Activated naive CD8-positive, alpha-beta T cell treated with anti-CD3 and anti-CD28 coated beads, Interleukin-2, amount 50 U/mL, for 24 hours (primary cell): ENCODE measurements at places on chromosomes 4 and X.

- no peak for DNase-seq
Observed at GRCh38 chr4:137455647-137456321, 76.5 kb downstream of the PCDH18 start.

GRCh38 chr4:185868983-185869382, 57.0 kb upstream of the SORBS2 start:
- no peak for DNase-seq

DNA sequence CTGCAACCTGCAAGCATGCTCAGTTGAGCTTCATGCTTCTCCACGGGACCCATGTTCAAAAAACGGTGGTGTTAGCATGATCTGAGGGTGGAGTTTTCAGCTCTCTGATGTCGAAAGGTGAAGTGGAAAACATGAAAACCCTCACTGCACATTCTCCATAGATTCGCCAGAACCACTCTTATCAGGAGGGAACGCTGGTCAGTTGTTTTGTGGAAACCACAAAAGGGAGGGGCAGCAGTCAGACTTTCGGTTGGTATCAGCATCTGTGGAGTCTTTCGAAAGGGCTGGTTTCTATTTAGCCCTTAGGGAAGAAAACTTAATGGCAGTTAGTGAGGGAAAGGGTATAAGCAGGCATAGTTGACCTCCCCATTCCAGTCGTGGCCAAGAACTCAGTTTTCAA, 12.6 kb downstream of the PPA2 start:
- no peak for DNase-seq

- DNase-seq: peak; percentile 11
Observed at GRCh38 chrX:102934624-102935023, 2.4 kb upstream of the RAB40AL start.

GRCh38 chr4:8250637-8251036, 18.9 kb upstream of the HTRA3 start:
- no peak for DNase-seq

DNA sequence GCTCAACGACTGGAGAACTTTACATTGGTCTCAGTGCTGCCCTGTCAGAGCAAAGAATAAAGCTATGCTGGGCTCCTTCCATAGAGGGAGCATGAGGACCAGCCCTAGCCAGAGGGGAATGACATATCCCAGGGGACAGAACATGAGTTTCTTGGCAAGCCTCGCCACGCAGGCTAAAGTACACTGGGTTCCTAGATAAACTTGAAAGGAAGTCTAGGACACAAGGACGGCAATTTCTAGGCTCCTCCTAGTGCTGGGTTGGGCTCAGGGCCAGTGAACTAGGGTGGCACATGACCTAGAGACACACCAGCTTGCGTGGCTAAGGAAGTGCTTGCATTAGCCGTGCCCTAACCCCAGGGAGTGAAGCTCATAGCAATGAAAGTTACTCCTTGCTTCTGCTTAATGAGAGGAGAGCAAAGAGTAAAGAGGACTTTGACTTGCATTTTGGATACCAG, 141.0 kb downstream of the MAB21L2 start:
- DNase-seq: no peak

DNA sequence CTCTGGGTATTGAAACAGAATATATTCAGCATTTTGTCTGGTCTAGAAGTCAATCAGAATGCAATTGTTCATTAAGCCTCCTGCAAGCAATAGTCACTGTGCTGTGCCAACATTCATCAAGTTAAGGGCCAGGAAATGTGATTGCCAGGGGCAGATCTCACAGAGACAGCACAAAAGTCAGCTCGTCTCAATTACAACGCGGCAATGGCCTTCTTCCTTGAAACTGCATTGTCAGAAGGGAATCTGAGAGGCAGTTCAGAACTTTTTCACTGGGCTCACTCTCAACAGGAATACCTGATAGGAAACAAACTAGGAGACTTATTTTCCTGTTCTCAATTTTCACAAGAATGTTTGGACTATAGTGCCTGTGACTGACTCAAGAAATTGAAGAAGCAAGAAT, 131.1 kb upstream of the NR3C2 start:
- no peak for DNase-seq

GRCh38 chrX:153564047-153564606, 34.8 kb downstream of the CCNQ start:
- no peak for DNase-seq

DNA sequence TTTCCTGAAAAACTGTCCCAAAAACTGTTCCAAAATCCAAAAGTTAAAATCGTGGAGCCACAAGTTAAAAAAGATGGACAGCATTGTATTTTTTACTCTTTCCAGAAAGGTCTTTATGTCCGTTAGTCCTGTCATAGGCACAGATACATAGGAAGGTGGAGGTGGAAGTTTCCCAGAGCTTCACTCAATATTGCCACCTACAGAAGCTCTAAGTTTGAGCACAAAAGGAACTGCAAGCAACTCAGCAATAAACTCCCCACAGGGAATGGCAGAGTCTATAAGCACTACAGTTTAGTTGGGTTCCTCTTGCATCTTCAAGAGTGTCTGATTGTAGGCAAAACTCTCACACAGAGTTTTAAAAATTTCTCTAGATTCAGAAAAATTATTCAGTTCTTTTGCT, 22.0 kb upstream of the UGT2B4 start:
- DNase-seq: no peak

- DNase-seq: no peak
Observed at GRCh38 chr4:88613417-88613875, 21.2 kb downstream of the HERC3 start.

DNA sequence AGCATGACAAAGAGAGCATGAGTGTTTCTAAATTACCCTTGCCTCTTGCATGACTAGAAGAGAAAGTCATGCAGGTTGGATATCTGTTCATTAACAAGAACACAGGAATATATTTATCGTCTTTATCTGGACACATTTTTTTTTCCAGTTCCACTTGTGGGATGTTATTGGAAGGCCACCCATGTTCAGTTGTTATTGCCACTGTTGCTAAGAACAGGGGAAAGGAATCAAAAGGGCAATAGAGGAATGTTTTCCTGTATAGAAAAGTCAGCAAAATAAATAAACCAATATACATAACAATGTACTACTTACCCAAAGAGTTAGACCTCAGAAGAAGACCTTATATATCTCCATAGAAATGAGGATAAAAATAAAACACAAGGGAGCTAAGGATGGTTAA, 270.1 kb downstream of the QDPR start:
- DNase-seq: no peak

- DNase-seq: no peak
Observed at GRCh38 chrX:37818031-37818430, 29.3 kb downstream of the DYNLT3 start.

DNA sequence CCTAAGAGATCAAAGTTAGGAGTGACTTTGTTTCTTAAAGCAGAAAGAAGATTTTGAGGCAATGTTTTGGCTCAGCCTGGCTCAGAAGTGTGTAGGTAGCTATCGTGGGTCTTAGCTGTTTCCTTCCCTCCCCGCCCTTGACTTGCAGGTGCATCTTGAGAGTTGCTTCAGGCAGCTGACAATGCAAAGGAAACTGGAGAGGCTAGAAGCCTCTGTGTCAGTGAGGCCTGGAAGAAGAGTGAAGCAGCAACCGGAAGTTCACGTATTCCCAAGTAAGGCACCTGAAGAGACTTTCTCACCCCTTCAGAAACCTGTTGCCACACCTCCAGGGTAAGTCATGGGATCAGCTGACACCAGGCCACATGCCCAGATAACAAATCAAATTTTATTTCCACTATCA, 10.6 kb upstream of the XKRX start:
- DNase-seq: no peak

DNA sequence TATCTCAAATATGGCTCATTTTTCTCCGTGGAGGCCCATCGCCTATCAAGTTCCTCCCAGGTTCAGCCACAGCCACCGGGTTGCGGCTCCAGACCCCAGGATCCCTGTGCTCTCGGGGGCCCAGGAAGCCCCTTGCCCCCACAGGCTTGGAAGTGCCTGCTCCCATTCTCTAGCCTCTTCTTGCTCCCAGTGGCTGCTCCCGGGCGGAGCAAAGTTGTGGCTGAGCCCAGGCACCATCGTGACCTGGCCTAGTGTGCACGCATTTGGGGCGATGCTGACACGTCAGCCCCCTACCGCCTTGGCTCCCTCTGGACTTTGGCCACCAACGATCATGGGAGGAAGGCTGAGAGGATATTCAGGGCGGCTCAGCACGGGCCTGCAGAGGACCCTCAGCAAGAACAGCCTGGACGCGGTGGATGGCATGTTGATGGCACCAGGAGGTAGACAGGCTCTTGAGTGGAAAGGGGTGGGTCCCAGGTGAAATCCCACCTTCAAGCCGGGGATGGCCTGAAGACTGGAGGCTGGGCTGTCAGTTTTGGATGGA, 419.4 kb upstream of the AGA start:
- DNase-seq: no peak

DNA sequence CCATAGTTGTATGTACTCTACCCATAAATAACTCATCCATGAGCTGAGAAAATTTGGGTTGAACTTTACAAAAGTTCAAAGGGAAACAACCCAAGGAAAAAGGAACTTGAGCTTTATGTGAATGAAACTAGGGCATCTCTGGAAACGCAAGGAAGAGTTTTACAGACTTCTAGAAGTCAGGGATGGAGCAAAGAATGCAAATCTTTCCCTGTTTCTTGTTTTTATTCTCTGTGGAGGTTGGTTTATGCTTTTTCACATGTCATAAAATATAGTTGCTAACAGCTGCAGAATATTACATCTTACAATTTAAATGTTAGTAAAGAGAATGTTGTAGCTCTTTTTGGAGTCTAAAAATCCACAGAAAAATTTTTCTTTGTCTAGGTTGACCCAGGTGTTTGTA, 754.1 kb downstream of the PCDH7 start:
- DNase-seq: no peak

- DNase-seq: no peak
Observed at GRCh38 chrX:6371353-6371752, 142.7 kb upstream of the NLGN4X start.

GRCh38 chr4:184648313-184649025, 778 bp downstream of the CASP3 start:
- DNase-seq: peak; percentile 52

DNA sequence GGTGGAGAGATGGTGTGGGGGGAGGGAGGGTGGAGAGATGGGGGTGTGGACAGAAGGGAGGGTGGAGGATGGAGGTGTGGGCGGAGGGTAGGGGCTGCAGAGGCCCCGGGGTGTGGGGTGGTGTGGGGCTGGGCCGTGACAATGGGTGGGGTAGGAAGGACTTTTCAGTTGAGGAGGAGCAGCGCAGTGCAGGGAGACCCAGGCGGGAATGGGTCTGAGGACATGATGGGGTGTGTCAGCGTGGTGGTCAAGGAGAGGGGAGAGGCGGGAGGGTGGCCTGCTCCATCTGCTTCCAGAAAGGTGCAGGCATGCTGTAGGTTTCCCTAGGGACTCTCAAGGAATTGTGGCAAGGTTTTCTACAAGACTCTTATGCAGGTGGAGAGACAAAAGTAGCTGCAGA, 48.9 kb downstream of the RGS12 start:
- no peak for DNase-seq

GRCh38 chr4:84677093-84677492, 94.2 kb downstream of the CDS1 start:
- DNase-seq: no peak

DNA sequence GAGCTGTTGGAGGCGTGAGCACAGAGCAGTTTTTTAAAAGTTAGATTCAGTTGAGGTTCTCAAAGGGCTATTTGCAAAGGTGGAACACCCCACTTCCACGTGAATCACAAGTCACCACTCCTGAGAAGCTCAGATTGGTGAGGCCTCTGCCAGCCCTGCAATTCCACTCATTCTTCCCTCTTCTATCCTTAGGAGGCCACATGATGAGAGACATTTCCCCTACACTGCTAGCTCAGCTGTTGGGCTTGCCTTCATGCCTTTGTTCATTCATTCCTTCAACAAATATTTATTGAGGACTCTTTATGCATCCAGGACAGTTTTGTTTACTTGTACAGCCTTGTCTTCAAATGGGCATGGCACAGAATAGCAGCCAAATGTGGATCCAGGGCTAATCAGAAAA, 3.7 kb downstream of the SRPX2 start:
- no peak for DNase-seq

GRCh38 chr4:187840814-187841213, 154.8 kb upstream of the ZFP42 start:
- no peak for DNase-seq

DNA sequence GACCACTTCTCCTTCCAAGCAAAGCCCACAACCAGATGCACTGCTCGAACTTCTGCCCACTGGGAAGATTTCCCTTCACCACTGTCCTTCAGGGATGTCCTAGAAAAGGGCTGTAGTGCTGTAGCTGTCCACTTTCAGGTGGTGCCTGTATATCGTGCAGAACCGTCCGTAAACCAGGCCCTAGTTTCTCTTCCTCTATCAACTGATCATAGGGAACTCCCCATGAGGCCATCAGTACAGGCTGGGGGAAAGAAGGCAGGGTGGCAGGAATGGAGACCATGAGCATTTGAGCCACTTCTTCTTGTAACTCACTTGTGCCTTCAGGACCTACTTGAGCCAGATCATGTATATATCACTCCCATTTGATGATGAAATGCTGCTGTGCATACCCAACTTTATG, 57.3 kb upstream of the FAM9B start:
- DNase-seq: no peak

GRCh38 chr4:138841343-138841742, 174.2 kb upstream of the NOCT start:
- DNase-seq: no peak

DNA sequence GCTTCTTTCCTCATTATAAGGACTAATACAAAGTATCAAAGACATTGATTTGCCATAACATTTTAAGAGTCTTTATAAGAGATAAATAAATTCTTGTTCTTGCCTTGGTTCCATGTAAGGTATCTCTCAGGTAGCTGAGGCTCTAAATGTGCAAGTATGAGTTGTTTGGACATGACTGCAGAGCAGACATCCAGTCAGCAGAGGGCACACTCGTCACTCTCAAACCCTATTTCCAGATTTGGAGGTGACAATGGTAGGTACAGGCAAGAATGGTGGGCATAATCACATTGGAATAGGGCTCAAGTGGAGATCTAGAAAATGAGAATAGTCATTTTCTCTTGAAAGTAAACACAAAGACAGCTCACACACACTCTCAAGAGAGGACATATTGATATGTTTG, 133.3 kb upstream of the ZIC3 start:
- DNase-seq: no peak

GRCh38 chr4:67750691-67751090, 3.5 kb downstream of the GNRHR start:
- DNase-seq: no peak

- no peak for DNase-seq
Observed at GRCh38 chrX:21295246-21295820, 78.9 kb upstream of the CNKSR2 start.

GRCh38 chr4:176286728-176287127, 17.7 kb upstream of the ASB5 start:
- DNase-seq: no peak

GRCh38 chrX:54449929-54450328, 9.7 kb downstream of the TSR2 start:
- no peak for DNase-seq

GRCh38 chr4:8586671-8587468, 5.7 kb upstream of the CPZ start:
- no peak for DNase-seq

- no peak for DNase-seq
Observed at GRCh38 chrX:6778544-6779503, 243.9 kb upstream of the VCX3A start.

GRCh38 chr4:31020363-31020762, 300.2 kb downstream of the PCDH7 start:
- no peak for DNase-seq

- no peak for DNase-seq
Observed at GRCh38 chr4:898869-899555, 33.1 kb downstream of the GAK start.
